ENCODE measurements at places on chromosomes 6 and 20.

GRCh38 chr6:21594416-21595281, 1.1 kb downstream of the SOX4 start:
- DNase-seq, result peak; percentile 48

DNA sequence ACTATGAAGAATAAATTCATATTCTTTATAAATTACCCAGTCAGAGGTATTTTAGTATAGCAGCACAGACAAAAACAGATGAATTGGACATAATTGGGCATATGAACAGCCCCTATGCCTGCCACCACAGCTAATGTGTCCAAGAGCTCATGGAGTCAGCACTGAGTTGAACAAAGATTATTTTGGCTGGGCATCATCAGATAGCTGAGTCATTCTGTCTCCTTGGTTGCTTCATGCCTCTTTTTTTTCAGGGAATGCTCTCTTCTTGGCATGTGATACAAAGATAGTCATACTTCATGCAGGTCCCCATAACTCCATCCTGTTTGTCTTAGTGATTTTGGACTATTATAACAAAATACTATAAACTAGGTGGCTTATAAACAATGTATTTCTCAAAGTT, 275.6 kb downstream of the TENT5A start:
- no peak for DNase-seq

DNA sequence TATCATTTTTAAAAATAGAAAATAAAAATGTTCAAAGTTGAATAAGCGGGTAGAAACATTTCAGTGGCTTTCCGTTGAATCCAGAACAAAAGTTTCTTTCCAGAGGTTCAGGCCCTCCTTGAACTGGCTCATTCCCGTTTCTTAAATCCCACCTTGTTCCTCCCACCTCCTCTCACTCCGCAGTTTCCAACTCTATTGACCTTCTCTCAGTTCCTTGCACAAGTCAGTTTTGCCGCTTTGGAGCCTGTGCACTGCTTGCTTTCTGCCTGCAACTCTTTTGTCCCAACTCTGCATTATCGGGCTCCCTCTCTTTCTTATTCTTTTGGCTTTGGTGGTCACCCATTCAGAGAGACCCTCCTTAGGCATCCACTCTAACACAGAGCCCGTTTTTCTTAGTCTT, 99.9 kb upstream of the EDN1 start:
- DNase-seq, result no peak

- DNase-seq, result peak; percentile 64
Observed at GRCh38 chr6:116476002-116476678, 15.0 kb downstream of the CALHM6 start.

DNA sequence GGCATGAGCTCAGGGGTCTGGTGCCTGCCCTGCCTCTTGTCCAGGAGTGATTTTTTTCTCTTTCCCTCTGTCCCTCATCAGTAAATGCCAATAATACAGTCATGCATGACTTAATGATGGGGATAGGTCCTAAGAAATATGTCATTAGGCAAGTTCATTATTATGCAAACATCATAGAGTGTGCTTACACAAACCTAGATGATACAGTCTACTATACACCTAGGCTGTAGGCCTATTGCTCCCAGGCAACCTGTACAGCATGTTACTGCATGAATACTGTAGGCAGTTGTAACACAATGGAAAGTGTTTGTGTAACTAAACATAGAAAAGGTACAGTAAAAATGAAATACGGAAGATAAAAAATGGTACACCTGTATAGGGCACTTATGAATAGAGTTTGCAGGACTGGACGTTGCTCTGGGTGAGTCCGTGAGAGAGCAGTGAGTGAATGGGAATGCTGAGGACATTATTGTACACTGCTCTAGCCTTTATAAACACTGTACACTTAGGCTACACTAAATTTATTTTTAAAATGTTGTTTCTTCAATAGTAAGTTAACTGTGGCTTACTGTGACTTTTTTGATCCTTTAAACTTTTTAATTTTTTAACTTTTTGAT, 22.1 kb downstream of the PBOV1 start:
- DNase-seq, result no peak

GRCh38 chr6:143575440-143575839, 63.9 kb upstream of the FUCA2 start:
- DNase-seq, result peak; percentile 81

GRCh38 chr6:69622230-69622629, 174.6 kb downstream of the LMBRD1 start:
- peak; percentile 46 for DNase-seq

DNA sequence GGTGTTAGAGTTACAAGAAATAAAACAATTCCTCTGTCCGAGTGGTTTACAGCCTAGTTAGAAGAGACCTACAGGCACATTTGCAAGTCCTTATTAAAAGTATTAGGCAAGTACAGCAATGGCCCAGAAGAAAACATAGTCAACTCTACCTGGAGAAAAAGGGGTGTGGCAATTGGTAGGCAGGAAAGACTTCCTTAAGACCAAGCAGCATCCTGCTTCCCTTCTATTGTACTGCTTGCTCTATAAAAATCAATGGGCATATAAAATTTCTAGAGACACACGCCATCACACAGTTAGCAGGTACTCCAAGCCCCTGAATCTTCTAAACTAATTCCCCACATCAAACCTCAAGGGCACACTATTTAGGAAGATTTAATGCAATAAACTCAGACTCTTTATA, 185.6 kb downstream of the ATXN1 start:
- DNase-seq, result no peak

DNA sequence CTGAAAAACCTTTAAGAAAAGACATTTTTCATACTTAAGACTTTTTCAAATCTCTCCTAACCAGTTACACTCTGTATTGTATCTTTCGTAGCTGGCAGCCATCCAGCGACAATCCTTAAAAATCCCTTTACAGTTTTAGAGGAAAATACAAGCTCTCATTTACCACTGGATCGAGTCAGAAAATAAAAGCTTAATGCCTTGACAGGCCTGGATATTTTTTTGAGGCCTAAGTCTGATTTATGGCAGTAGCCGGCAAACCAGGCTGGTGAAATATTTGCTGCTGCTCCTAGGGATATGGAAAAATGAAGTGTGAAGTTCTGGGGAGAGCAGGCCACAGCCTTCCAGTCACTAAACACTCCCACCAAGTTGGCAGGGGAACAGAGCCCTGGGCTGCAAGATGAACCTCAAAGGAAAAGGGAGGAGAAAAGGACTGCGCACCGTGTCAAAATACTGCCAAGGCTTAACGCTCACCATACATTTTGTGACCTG, 213.0 kb upstream of the SUPT3H start:
- DNase-seq, result no peak

GRCh38 chr6:126252154-126252553, 87.8 kb upstream of the CENPW start:
- DNase-seq, result peak; percentile 17

DNA sequence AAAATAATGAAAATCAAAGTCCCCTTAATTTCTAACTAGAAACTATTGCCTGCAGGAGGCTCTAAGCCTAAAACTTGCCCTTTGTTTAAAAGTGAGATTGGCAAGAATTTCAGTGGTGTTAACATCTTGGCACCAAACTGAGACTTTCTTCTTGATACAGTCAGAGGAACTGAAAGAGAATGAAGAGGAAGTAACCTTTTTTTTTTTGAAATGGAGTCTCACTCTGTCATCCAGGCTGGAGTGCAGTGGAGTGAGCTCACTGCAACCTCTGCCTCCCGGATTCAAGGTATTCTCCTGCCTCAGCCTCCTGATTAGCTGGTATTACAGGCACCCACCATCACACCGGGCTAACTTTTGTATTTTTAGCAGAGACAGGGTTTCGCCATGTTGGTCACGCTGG, 3.6 kb downstream of the DOP1A start:
- DNase-seq, result peak; percentile 81

DNA sequence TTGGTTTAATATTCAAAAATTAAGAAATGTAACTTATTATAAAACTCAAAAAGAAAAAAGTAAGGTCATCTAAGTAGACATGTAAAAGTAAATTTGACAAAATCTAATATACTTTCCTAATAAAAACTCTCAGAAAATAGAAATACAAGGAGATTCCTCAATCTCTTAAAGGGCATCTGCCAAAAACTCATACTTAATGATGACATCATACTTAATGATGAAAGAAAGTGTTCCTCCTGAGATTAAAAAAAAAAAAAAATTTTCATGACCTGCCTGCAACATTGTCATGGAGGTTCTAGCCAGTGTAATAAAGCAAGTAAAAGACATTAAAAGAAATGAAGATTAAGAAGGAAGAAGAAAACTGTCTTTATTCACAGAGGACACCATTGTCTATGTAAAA, 325.7 kb upstream of the BTBD3 start:
- no peak for DNase-seq

GRCh38 chr6:83707829-83708545, 914 bp downstream of the SNAP91 start:
- no peak for DNase-seq

DNA sequence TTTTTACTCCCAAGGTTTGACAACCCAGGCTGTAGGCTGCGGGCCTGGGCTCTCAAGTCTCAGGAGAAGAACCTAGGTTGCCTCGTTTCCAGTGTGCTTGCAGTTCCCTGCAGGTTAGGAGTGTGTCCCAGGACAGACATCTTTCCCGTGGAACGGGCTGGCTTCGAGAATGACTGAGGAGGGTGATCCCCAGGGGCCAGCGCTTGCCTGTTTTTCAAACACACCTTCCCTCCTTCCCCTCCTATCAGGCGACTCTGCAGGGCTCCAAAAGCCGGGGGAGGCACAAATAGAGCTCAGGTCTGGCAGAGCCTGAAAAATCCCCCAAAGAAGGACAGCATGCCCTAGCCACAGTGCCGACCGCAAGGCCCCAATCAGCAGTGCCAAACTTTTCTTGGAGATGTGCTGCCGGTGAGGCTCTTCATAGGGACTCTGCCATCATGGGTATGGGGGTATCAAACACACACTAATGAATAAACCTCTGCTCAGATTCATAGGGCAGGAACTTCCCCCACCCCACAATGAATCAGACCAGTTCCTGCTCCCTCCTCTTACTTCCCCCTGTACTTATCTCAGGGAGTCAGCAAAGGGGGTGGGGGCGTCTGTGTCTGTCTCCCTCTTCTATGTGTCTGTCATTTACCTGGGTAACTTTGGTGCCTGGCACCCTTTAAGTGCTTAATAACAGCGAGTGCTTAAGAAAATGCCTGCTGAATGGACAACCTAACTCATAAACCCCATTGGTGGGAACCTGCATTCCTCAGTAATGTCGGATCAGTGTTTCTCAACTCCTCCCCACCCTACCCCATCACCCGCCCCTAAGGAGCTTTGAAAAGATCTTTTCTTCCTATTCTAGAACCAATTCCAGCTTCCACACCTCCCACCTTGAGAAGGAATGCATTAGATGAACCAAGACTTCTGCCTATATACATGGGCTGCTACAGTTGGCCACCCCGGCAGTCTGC, 1.6 kb downstream of the KCNG1 start:
- DNase-seq, result no peak

- no peak for DNase-seq
Observed at GRCh38 chr6:31289788-31290187, 17.9 kb upstream of the HLA-C start.

GRCh38 chr6:112249489-112249888, 4.9 kb downstream of the LAMA4 start:
- DNase-seq, result no peak

- no peak for DNase-seq
Observed at GRCh38 chr6:32113386-32114352, 4.5 kb upstream of the TNXB start.

DNA sequence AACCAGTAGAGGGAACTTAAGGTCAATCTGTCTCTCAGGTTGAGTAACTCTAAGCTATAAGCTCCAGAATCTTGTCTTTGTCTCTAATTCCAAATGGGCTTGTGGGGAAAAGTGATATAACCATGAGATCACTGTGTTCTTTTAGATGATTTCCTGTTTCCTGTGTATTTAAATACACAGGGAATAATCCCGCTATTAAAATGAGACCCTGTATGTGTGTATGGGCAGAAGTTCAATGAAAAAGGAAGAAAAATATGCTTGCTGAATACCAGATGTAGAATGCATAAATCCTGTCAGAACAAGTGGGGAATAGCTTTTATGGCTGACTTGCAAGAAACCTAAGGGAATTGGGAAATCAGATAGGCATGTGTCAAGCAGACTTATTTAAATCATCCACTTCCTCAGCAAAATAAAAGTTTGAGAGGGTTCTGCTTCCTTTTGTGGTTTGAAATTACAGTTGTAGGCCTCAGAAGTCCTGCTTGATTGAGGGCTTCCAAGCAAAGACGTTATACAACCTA, 164.7 kb upstream of the PDE7B start:
- no peak for DNase-seq

DNA sequence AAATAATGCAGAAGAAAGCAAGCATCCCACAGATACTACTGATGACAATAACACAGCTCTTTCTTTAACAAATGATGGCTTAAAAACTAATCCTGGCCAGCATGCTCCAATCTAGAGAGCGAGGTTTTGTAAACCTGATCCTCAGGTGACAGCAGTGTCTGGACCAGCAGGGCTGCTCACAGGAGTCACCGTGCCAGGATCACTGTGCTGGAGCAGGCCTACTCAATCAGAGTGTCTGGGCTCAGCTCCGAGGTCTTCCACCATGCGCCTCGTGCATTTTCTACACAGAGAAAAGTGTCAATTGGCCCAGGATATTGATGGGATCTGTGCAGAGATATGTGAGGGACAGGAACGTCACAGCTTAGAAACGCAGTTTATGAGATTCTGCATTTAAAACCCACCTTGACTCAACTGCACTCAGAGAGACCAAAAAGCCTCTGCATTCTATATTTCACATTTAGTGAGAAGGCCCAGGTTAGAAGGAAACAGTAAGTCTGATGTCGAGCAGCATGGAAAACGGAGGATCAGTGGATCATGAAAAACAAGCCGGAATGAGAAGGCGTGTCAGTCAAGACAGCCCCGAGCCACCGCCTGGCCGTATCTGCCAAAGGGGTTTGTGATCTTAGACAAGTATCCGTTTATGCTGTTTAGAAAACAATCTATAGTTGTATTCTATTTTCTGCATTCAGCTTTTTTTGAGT, 7.8 kb downstream of the RAMACL start:
- DNase-seq, result no peak

DNA sequence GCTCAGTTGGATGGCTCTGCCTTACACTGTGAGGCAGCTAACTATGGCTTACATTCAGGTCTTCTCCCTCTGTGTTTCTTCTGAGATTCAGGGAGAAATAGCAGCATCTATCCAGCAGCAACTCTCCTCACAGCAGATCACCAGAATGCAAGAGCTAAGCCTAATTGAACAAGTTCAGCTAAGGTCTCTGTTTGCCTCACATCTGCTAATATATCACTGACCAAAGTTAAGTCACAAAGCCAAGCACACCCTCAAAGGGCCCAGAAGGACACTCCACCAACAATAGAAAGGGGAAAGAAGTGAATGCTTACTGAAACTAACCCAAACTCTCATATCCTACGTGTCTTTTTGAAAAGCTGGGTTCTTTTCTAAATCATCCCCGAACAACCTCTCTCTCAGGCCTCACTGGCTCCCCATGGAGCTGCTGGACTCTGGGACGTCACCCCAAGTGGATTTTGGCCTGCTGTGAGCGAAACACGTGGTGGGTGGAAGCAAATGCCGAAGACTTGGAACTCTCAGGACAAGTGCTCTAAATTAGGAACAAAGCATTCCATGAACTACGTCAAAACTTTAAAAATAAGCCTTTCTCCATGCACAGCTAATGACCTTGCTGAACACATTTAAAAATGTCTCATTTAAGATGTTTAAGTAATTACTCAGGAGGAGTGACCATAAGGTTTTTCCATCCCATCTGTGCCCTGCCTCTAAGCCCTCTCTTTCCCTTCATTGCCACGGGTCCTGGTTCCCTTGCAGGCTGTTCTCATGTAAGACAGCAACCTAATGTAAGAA, 167.5 kb upstream of the PLCB4 start:
- no peak for DNase-seq

- DNase-seq, result no peak
Observed at GRCh38 chr6:54891536-54891935, 45.0 kb downstream of the FAM83B start.
